ENCODE measurements at places on chromosomes 7 and 10. TPM values are rescaled to one million over a fixed set of nuclear protein-coding genes. Genes with fewer than 3 reads are reported as not detected.

The FZD8 gene
- polyA plus RNA-seq: 7.5 TPM

The FFAR4 gene
- not detected for polyA plus RNA-seq

DNA sequence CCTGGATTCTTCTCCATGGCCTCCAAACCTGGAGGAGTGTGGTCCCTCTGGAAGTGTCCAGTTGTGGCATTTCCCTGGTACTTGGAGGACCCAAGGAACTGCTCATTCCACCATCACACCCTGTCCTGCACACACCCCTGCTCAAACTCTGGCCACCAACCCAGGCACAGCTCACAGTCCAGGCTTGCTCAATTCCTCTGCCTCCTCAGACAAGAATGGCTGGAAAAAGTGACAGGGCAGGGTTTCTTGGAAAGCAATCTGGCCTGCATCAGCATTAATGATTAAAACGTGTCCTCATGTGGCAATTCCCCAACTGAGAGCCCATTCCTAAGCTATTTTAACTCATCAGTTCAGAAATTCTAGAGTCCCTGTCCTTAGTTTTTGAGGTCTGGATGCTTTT, 17.2 kb upstream of the TPST1 start:
- DNase-seq: no peak

The TRIM50 gene
- polyA plus RNA-seq: not detected

- DNase-seq: no peak
Observed at GRCh38 chr10:92150823-92151222, 140.1 kb downstream of the CPEB3 start.

The NME8 gene
- not detected for polyA plus RNA-seq

The RINT1 gene
- 8.9 TPM for polyA plus RNA-seq

DNA sequence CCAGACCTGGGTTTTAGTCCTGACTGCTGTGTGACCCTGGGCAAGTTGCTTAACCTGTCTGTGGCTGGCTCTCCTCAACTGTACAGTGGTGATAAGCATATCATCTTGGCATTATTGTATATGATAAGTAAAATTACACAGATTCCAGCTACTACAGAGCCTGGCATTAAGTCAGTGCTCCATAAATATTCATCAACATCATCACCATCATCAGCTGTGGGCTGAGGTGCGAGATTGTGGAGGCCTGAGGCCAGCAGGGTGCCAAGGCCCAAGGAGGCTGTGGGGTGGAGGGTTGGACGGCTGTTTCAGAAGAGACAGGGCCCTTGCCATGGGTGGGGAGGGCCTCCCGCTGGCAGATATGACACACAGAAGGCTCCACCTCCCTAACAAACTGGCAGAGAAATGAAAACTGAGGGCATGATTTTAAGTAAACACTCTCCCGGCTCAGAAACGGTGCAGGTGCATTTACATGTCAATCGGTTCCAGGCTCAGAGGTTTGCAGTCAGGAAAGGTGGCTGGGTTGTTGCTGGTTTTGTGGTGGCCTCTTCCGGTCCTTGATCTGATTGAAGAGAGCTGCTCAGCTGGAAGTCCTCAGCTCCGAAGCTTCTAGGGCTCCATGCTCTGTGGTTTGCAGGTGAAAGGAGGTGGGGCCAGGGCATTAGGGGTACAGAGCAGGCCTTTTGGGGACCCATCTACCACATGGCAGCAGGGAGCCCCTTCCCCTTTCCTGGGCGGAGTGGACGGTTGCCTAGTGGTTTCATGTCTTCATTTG, 10.2 kb downstream of the CRYGN start:
- DNase-seq: no peak

DNA sequence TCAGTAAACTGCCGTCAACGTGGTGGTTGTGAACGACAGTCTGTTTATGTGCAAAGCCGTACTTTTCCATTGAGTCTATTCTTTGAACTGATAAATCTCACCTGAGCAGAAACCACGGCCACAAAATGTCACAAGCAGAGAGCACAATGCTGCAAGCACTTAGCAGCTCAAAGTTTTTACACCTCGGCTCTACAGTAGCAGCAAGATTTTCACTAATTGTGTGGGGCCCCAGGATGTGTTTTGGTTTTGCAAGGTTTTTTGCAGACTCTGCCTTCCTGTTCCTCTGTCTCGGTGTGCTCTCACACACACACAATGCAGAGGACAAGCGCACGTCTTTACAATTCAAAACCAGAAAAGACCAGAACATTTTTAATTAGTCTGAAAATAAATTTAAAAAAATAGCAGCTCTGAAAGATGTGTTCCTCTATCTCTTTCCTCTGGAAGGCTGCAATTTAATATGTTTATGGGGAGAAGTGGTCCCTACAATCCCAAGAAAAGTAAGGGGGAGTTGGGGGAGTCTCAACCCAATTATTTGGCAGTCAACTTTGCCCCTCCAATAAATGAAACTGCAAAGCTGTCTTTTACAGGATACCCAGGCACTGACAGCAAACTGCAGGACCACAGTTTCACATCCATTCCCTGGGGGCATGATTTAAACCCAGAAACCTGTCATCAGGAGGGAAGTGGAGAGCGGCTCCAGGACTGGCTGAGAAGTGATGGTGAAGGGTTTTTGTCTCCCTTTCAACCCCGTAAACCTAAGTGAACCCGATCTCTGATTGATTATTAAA, 73.8 kb upstream of the SFMBT2 start:
- DNase-seq: no peak

GRCh38 chr7:151699147-151699927, 177.6 kb downstream of the PRKAG2 start:
- DNase-seq: no peak

The MCM7 gene
- polyA plus RNA-seq: 145 TPM

DNA sequence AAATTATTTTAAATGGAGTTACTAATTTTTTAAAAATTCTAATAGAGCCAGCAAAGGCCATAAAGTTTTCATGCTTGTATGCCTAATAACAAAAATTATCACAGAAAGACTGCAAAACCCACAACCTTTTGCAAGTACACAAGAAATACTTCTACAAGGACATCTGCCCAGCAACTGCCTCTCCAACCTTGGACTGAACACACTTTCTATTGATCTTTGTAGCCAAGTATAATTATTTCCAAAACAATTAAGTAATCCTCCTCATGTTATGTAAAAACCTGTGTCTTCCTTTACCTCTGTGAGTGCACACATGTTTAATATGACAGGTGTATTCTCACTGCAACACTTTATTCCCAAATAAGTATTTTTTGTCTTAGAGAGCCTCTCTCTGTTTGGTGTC, 16.6 kb upstream of the ACSM6 start:
- DNase-seq: no peak

- DNase-seq: no peak
Observed at GRCh38 chr10:109892117-109892516, 31.2 kb downstream of the XPNPEP1 start.

The ASCC1 gene
- 14.9 TPM for polyA plus RNA-seq

GRCh38 chr10:52720018-52720417, 52.6 kb downstream of the MBL2 start:
- no peak for DNase-seq

The NKX1-2 gene
- polyA plus RNA-seq: not detected

- no peak for DNase-seq
Observed at GRCh38 chr7:155183655-155184054, 113.5 kb downstream of the HTR5A start.

The OR2A5 gene
- polyA plus RNA-seq: not detected

The WEE2 gene
- not detected for polyA plus RNA-seq

GRCh38 chr7:154902600-154903082, 100.3 kb downstream of the PAXIP1 start:
- no peak for DNase-seq

All from endothelial cell of umbilical vein (primary cell).